ENCODE measurements at places on chromosomes 4 and X. TPM values are rescaled to one million over a fixed set of nuclear protein-coding genes. Genes with fewer than 3 reads are reported as not detected.
A peak's percentile ranks its signal among the peaks of the same experiment; 100 is the strongest.

GRCh38 chr4:113684534-113685091 is 76.9 kb downstream of the CAMK2D start:
- DNase-seq = no peak
- no peaks in the 10 kb centered on the region for H3K36me3 ChIP-seq
- peak overlapping the region; percentile 25 for H3K27ac ChIP-seq
- no peaks in the 10 kb centered on the region for H3K4me1 ChIP-seq
- H3K4me3 ChIP-seq = no peak overlapping the region
- no peaks in the 10 kb centered on the region for H3K27me3 ChIP-seq

GRCh38 chrX:139211568-139212182 is 318.9 kb upstream of the F9 start:
- no peak overlapping the region for H3K27ac ChIP-seq
- no peaks in the 10 kb centered on the region for H3K36me3 ChIP-seq
- DNase-seq = no peak
- H3K4me1 ChIP-seq = no peaks in the 10 kb centered on the region
- no peak overlapping the region for H3K4me3 ChIP-seq
- H3K27me3 ChIP-seq = peaks cover 4% of the 10 kb centered on the region

DNA sequence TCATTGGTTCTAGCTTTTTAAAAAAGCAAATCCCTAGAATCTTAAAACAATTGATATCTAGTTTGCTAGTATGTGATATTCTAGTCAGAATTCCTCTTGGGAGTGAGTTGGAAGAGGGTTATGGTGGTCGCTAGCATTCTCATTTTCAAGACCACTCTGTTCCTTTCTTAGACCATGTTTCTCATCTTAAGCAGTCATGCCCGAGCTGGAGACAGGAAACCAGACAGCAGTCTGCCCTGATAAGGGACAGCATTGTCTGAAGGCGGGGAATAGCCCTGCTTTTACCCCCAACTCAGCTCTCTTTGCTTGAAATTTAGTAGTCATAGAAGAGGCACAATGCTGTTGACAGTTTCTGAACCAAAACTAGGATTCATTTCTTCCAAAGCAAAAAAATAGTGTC is 5.2 kb downstream of the KLF3 start:
- no peaks in the 10 kb centered on the region for H3K27me3 ChIP-seq
- no peaks in the 10 kb centered on the region for H3K36me3 ChIP-seq
- peak overlapping the region; percentile 100 for H3K27ac ChIP-seq
- DNase-seq = no peak
- H3K4me1 ChIP-seq = peaks cover 89% of the 10 kb centered on the region

GRCh38 chr4:48907706-48908477 is 1.3 kb upstream of the OCIAD2 start:
- H3K4me1 ChIP-seq = peaks cover 10% of the 10 kb centered on the region
- no peaks in the 10 kb centered on the region for H3K27me3 ChIP-seq
- H3K4me3 ChIP-seq = no peak overlapping the region
- H3K36me3 ChIP-seq = no peaks in the 10 kb centered on the region
- no peak for DNase-seq
- no peak overlapping the region for H3K27ac ChIP-seq

- no peaks in the 10 kb centered on the region for H3K4me1 ChIP-seq
- no peaks in the 10 kb centered on the region for H3K27me3 ChIP-seq
- no peaks in the 10 kb centered on the region for H3K36me3 ChIP-seq
- H3K27ac ChIP-seq = no peak overlapping the region
- no peak for DNase-seq
These were observed 812.9 kb upstream of the AGA start for GRCh38 chr4:178255172-178255571.

DNA sequence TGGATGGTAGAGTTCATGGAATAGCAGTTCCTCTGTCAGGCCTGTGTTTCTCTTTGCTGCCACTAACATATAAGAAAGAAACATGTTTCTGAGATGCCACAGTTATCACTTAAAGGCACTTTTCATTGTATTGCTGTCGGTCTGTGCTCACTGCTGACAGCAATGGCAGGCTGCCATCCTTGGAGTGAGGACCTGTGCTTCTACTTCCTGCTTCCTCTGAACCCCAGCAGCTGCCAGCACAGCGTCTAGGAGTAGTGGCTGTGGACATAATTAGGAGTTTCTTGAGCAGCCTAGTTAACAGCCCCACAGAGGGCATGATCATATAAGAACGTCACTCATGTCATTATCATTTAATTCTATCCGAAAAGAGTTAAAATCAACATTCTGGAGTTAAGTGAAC is 30.5 kb downstream of the F11 start:
- no peak overlapping the region for H3K4me3 ChIP-seq
- DNase-seq = no peak
- no peak overlapping the region for H3K27ac ChIP-seq
- peaks cover 25% of the 10 kb centered on the region for H3K27me3 ChIP-seq
- no peaks in the 10 kb centered on the region for H3K36me3 ChIP-seq
- no peaks in the 10 kb centered on the region for H3K4me1 ChIP-seq

DNA sequence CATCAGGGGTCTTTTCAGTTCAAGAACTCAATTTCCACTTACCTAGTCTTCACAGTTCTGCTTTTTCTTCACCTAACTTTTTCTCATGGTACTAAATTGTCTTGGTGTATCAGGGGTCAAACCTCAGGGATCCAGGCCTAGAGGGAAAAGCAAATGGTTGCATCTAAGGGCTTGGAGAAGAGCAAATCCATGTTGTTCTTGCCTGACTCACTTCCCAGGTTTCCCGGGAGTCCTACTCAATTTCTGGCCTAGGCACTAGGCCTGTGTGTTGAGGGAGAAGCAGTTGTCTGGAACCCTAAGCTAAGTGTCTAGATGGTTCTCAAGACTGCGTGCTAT is 191.9 kb upstream of the STK26 start:
- no peaks in the 10 kb centered on the region for H3K4me1 ChIP-seq
- no peaks in the 10 kb centered on the region for H3K36me3 ChIP-seq
- no peak for DNase-seq
- H3K27me3 ChIP-seq = no peaks in the 10 kb centered on the region
- peak overlapping the region; percentile 61 for H3K27ac ChIP-seq
- peak overlapping the region; percentile 11 for H3K4me3 ChIP-seq

GRCh38 chrX:12013211-12013618 is 125.1 kb upstream of the FRMPD4 start:
- H3K27me3 ChIP-seq = no peaks in the 10 kb centered on the region
- no peak overlapping the region for H3K27ac ChIP-seq
- H3K4me1 ChIP-seq = no peaks in the 10 kb centered on the region
- H3K36me3 ChIP-seq = no peaks in the 10 kb centered on the region
- H3K4me3 ChIP-seq = no peak overlapping the region

DNA sequence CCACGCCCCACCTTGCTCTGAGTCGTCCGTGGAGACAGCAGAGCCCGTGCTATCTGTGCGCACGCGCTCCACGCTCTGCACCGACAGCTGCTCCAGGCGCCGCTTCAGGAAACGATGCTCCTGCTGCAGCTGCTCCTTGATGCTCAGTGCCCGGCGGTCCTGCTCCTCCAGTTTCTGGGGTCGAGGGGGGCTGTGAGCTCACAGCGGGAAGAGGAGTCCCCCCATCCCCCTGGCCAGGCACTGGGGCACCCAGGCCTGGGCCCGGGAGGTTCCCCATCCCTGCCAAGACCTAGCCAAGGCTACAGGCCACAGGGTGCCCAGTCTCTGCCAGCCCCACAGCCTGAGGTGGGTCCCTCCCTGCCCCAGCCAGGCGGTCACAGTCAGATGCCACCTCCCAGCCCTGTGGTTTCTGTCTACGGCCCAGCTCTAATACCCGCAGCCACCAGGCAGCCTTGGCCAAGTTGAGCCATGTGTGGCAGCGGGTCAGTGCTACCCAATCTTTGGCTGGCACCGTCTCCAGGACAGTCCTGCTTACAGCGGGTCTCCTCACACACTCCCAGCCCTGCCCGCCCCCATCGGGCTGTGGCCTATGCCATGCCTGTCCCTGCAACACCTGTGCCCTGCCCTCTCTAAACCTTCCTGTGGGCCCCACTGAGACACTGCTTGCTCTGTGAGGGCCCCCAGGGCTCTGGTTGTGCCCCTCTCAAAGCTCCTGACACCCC is 9.3 kb upstream of the HAUS3 start:
- no peaks in the 10 kb centered on the region for H3K27me3 ChIP-seq
- H3K4me3 ChIP-seq = no peak overlapping the region
- no peak overlapping the region for H3K27ac ChIP-seq
- no peak for DNase-seq
- peaks cover 11% of the 10 kb centered on the region for H3K4me1 ChIP-seq
- H3K36me3 ChIP-seq = peaks cover 13% of the 10 kb centered on the region

DNA sequence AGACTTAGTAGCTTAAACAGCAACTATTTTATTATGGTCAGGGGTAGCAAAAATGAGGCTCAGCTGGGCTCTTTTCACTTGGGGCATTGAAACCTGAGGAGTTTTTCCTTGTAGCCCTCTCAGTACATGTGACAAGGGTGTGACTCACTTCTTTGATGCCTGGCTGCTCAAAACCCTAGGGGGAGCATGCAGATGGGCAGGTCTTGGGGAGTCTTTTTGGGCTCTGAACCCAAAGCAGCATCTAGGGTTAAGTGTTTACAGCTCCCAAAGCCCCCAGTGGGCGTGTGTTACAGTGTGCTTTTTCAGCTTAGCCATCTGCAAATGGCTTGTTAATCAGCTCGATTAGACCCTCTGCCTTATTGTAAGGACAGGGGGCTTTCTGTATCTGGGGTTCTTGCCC is 1752.7 kb downstream of the PCDH7 start:
- no peaks in the 10 kb centered on the region for H3K36me3 ChIP-seq
- H3K4me3 ChIP-seq = no peak overlapping the region
- DNase-seq = no peak
- no peaks in the 10 kb centered on the region for H3K4me1 ChIP-seq
- no peaks in the 10 kb centered on the region for H3K27me3 ChIP-seq

GRCh38 chrX:121869876-121870477 is 822.6 kb downstream of the GLUD2 start:
- no peaks in the 10 kb centered on the region for H3K4me1 ChIP-seq
- H3K36me3 ChIP-seq = no peaks in the 10 kb centered on the region
- H3K4me3 ChIP-seq = no peak overlapping the region
- no peak for DNase-seq
- H3K27ac ChIP-seq = no peak overlapping the region
- no peaks in the 10 kb centered on the region for H3K27me3 ChIP-seq

- H3K27ac ChIP-seq = no peak overlapping the region
- DNase-seq = no peak
- H3K4me1 ChIP-seq = no peaks in the 10 kb centered on the region
- H3K4me3 ChIP-seq = no peak overlapping the region
These were observed 223.7 kb downstream of the GPAT3 start for GRCh38 chr4:83759611-83760010.

The KCNIP4 gene
- total RNA-seq = not detected

The NIPAL1 gene
- 30.2 TPM for total RNA-seq

The FGG gene
- not detected for total RNA-seq

The PNMA6E gene
- not detected for total RNA-seq

The ARHGAP6 gene
- 3.0 TPM for total RNA-seq

The ZNF732 gene
- total RNA-seq = 2.3 TPM

The CABS1 gene
- not detected for total RNA-seq

The PRKX gene
- 27.8 TPM for total RNA-seq

The NPY5R gene
- total RNA-seq = under 0.01 TPM

Data from esophagus squamous epithelium (tissue), 5 donors.